ENCODE measurements at places on chromosomes 3 and 15.

DNA sequence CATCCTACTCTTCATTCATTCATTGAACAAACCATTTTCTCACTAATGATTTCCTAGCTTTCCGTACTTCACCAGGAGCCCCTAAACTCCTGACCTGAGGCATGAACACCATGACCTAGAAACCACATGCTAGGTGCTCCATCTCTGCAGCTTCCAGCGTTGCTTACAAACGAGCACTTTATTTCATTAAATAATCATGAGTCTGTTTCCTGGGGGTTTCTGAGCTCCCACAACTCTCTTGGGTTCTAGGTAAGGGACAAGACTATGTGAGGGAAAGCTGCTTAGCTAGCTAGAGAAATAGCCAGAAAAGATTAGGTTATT lies 1.3 kb downstream of the MAP2K1 start:
- no peak for DNase-seq

- no peak for DNase-seq
Observed at GRCh38 chr15:31375772-31376171, 49.1 kb downstream of the KLF13 start.

DNA sequence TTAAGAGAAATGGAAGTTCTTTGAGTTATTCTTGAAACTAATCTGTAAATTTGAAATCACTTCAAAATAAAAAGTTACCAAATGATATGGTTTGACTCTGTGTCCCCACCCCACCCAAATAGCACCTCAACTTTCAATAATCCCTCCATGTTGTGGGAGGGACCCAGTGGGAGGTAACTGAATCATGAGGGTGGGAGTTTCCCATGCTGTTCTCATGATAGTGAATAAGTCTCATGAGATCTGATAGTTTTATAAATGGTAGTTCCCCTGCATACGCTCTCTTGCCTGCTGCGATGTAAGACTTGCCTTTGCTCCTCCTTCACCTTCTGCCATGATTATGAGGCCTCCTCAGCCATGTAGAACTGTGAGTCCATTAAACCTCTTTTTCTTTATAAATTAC lies 690.7 kb upstream of the ZNF385D start:
- no peak for DNase-seq

DNA sequence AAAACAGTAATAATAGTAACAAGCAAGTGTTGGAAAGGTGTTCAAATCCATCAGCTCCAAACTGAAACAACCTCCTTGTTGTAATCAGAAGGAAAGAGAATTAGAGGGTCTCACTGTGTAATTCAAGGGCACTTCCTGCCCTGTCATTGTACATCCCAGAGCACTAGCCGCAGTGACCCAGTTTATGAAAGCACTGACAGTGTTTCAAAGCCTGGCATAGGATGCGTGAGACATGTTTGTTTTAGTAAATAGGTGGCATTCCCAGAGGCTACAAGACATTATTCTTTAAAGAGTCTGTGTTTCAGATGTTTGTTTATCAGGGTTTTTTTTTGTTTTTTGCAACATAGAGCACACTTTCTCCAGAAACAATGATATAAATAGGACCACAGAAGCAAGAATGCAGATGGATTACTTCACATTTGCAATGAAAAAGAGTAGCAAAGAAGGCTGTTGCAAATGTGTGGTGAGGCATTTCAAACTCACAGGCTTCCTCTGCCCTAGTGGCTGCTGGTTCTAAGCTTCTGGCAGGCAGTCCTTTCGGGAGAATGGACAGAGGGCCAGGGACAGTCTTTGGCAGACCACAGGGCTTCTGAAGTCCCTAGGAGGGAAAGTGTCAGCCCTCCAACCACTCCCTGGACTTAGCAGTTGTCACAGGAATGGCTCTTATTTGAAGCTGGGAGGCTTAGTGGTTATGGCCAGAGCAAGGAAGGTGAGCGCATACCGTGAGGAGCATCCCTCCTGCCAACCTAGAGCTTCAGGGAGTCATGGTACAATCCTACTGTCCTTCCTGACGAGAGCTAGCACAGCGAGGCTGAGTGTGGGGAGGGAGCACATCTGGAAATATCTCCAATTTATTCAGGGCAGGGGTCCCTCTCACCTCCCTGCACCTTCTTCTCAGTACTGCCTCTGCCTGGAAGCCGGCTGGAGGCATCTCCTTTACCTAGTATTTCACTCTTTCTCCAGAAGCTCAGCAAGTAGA lies 31.4 kb upstream of the TIPARP start:
- DNase-seq, result no peak

DNA sequence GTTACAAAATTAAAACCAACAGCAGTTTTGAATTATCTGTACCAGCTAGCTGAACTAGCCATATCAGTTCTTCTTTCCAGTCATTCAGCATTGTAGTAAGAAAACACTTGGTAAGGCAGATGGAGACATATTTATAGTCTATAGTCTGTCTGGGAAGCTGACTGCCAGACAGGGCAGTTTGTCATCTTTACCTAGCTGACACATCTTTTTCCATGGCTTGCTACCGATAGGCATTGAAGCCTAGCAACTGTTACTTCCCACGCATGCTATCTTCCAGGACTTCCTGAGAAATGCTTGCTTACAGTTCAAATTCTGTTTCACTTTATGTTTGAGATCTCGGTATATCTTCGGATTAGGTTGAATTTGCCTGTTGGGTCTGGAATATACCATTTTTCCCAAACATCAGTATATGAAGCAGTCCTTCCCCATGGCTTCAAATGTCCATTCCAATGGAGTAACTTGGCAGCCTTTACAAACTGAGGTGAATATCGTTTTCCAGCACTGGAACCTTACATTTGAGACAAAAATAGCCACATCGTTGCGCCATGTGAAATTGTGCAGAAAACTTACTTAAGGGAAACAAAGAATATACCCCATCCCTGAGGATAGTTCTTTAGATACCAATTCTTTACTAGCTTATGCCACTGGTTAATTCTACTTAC lies 8.8 kb downstream of the GNL3 start:
- no peak for DNase-seq

DNA sequence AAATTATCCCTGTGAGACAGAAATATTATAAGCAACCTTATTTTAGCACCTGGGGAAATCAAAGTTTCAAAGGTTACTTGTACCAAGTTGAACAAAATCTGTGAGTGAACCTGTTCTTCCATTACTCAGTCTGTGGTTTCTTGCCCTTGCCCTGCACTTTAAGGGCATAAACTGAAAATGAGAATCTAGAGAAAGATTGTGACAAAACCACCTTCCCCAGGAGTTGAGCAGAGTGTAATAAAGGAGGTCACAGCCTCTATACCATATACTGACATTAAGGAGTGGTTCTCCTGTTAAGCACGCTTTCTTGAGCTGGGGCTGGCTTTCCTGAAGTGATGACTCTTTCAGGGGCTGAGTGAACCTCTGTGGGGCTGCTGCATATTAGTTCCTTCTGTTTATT lies 143.4 kb downstream of the PDCD6IP start:
- no peak for DNase-seq

GRCh38 chr3:851098-851790 lies 241.6 kb upstream of the CNTN6 start:
- no peak for DNase-seq

- no peak for DNase-seq
Observed at GRCh38 chr3:54710954-54711353, 216.9 kb downstream of the LRTM1 start.

- no peak for DNase-seq
Observed at GRCh38 chr3:39541917-39542329, 74.4 kb downstream of the MOBP start.

- DNase-seq, result no peak
Observed at GRCh38 chr3:53773611-53774368, 72.4 kb downstream of the CHDH start.

GRCh38 chr15:94059013-94059587 lies 172.3 kb upstream of the MCTP2 start:
- DNase-seq, result no peak
